ENCODE measurements at places on chromosomes 7 and 10.

DNA sequence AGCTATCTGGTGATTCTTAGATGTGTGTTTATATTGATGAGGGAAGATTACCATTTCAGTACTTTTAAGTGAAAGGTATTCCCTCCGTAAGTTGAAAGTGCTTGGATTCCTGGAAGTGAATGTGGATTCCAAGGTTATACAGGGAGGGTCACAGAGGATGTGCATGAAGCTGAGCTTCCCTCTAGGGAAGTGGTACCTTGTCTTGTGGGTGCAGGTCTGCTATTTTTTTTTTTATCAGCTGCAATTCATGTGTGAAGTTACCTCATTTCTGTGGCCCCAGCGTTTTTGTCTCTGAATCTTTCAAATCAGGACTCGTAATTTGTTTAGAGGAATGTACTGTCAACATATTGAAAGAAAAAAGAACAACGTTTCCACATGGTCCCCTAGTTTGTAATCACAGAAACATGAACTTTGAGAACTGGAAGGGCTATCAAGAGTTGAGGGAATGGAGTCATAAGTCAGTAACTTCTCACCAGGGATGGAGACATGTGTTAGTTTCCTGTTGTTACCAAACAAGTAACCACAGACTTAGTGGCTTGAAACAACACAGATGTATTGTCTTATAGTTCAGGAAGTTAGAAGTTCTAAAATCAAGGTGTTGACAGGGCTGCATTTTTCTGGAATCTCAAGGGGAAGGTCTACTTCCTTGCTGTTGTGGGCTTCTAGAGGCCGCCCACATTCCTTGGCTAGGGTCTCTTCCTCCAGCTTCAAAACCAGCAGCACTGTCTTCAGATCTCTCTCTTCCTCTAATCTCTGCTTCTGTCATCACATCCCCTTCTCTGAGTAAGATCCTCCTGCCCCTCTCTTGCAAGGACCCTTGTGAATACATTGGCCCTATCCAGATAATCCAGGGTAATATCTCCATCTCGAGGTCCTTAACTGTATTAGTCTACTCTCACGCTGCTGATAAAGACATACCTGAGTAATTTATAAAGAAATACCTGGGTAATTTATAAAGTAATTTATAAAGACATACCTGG lies 64.4 kb downstream of the RAB18 start:
- DNase-seq: no peak

GRCh38 chr10:77590344-77591237 lies 47.0 kb downstream of the KCNMA1 start:
- DNase-seq: no peak

GRCh38 chr10:11143242-11143641 lies 125.6 kb downstream of the CELF2 start:
- no peak for DNase-seq

- no peak for DNase-seq
Observed at GRCh38 chr7:24036033-24036412, 248.0 kb upstream of the NPY start.

- DNase-seq: no peak
Observed at GRCh38 chr7:155322530-155322929, 24.9 kb downstream of the INSIG1 start.

- DNase-seq: no peak
Observed at GRCh38 chr7:152967958-152968357, 208.4 kb downstream of the ACTR3B start.

DNA sequence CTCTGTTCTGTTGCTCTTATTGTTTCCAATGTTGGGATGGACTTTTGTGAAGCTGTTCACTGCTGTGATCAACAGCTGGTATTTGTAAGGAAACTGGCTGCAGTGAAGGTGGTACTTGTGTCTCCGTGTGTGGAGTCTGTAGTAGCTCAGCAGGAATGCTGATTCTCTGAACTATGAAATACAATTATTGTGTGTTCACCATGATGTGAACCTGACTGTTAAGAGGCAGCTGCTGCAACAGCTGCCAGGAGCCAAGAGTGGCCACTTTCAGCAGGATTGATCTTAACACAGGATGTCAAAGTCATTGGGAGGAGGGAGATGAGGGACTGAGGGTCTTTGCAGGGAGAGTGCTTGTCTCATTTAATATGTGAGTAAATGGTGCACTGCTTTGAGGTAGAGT lies 13.9 kb downstream of the VSTM2A start:
- DNase-seq: no peak

DNA sequence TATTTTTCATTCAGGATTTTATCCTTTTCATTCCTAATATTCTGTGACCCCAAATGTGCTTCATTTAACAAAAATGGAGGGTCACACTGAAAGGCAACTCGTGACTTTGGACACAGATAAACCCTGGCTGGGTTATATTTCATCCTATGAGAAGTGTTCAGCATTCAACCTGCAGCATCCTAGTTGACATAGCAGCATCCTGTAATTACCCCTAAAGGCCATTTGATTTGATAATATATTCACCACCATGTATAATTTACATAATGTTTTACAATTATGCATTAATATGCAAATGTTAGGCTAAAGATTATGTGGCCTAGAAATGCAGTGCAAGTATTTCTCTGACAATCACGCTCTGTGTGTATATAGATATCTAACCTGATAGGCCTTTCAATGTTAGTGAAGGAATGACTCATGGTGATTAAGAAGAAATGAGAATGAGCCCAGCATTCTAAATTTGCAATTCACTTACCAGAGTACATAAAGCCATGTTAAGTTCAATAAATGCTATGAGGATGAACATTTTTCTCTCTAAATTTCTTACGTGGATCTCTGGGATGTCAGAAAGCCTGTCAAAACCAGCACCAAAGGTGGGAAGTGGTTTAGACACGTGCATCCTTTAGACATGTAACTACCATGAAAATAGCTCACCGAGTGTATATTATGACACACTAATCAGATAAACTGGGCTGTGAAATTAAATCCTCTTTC lies 337.7 kb upstream of the AOAH start:
- DNase-seq: no peak

DNA sequence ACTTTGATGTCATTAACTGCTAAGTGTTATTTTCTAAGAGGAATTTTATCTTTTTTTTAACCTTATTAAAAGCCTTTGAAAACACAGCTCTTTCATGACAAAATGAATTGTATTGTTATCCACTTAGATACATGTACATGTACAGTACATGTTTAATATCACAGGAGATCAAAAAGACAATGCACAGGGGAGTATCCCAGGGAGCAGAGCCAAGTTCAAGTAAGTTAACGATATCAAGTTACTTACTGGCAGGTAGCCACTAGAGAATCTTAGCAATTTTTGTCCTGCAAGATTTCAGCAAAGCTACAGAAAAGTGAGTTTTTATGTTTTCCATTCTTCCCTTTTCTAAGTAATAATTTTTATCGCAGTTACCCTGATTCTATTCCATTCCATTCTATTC lies 33.9 kb upstream of the ARL4A start:
- peak; percentile 5 for DNase-seq

All from COR-L47 (cell line).